ENCODE measurements at places on chromosomes 6 and 20.

DNA sequence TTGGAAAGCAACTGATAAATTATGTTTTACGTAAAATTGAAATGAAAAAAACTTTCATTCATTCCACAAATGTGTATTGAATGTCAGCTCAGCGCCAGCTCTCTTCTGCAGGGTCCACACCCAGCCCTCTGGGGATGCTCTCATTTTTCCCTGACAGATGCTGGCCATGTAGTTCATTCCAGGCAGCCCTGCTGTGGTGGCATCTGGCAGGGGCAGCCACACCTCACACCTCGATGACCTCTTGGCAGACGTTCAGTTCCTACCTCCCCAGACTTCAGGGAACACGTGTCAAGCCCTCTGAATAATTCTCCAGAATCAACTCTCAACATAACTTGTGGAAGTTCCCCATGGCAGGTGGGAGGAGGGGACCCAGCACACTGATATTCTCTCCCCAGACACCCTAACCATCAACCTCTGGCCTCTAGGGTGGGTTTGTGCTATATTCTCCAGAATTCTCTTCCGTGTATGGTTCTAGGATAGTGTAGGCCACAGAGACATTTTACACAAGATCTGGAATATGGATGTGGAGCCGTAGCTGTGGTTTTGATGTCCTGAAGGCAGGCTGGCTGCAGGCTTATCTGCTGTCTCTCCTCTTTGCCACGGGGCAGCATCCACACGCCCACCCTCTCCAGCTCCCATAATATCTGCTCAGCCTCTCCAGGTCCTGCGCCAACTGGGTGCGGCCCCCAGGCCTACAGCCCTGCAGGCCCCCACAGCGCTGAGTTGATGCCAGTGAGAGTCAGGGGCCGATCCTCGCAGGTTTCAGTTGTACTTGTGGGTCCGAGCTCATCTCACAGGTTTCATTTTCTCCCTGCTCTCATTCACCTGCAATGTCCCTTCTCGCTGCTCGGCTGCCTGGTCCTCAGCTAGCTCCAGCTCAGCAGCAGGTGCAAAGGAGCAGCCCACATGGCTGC is 175.8 kb upstream of the ARID1B start:
- no peak for DNase-seq

DNA sequence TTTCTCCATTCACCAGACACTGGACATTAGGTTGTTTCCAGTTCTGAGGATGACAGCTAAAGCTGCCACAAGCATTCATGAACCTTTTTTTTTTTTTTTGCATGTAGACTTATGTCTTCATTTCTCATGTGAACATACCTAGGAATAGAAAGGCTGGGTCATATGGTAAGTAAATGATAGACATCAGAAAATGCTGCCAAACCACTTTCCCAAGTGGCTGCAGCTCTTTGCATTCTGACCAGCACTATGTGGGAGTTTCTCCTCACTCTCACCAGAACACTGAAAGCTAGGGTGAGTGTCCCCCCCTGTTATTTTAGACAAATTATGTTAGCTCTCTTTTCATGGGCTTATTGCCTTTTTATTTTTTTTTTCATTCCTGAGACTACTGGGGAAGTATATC is 197.5 kb downstream of the OTOR start:
- no peak for DNase-seq

- DNase-seq: no peak
Measured at GRCh38 chr6:33298773-33299236, at the start of gene RGL2. Gene RGL2 (minus strand): TSS chr6:33298942. CDS start chr6:33298610, 332 bp downstream.

DNA sequence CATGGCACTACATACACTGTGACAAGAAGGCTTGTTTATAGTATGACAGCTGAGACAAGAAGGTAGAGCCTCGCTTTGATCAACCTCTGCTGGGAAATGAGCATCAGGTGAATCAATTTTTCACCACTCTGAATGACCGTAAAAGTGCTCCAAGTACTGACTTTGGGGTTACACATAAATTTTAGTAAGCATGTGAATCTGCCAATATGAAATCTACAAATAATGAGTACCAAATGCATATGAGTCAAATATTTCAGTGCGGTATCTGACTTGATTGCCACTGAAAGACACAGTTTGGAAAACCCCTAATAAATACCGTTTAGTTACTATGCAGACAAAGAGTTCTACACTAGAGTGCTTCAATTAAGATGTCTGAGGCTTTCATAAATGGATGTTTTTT is 77.8 kb downstream of the ATG5 start:
- no peak for DNase-seq

GRCh38 chr6:170253226-170253909 is 37.5 kb downstream of the DLL1 start:
- DNase-seq: no peak

- DNase-seq: no peak
Measured at GRCh38 chr6:6434151-6434550, 113.7 kb upstream of the F13A1 start.

GRCh38 chr6:37624121-37624520 is 73.6 kb downstream of the MDGA1 start:
- no peak for DNase-seq

DNA sequence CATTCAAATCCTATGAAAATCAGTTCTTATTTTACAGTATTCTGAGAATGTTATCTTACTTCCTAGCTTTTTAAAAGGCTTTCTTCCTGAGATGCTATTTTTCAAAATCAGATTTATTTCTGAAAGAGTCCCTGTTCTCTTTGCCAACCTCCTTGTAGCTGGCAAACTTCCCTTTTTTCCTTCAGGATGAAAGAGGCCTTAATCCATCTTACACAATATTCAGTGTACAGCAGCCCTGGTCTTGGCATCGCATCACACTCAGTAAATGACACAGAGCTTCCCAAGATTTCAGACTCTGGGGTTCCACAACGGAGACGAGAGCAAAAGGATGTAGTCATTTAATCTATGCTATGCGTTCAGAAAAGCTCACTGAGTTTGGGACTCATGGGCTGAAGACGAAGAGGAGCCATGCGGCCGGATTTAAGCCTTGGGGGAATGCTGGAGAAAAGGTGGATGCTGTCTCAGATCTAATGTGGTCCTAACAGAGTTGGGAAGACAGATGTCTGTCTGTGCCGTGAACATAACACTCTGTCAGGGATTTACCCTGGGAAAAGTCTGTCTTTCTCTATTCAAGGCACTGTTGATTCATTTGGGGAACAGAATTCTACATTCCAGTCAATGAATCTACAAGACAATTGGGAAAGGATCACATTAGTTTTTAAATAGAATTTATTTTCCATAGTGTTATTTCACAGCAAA is 616.4 kb upstream of the AGPAT4 start:
- no peak for DNase-seq

DNA sequence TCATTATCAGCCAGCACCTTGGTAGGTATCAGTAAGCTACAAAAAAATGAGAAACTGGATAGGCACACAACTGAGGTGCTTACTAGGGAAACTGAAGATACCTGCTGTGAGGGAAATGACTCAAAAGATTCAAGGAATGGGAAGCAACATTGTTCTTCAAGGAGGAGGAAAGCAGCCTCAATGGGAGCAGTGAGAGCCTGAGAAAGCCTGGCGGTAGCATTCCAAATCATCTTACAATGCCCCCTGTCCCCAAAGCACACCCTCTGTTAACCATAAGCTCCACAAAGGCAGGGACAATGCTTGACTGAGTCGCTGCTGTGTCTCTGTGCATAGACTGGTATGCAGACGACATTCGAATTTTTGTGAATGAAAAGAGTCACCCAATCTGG is 10.6 kb downstream of the PKHD1 start:
- no peak for DNase-seq
